ENCODE measurements at places on chromosomes 5 and 9. TPM values are rescaled to one million over a fixed set of nuclear protein-coding genes. Genes with fewer than 3 reads are reported as not detected.
A peak's percentile ranks its signal among the peaks of the same experiment; 100 is the strongest.

The SWI5 gene
- total RNA-seq, result 13.7 TPM

The LYRM7 gene
- 6.4 TPM for total RNA-seq

The POLE3 gene
- 22.3 TPM for total RNA-seq

The SMIM32 gene
- total RNA-seq, result not detected

The PCDHGA7 gene
- total RNA-seq, result 4.2 TPM

The SPINK5 gene
- 7.5 TPM for total RNA-seq

DNA sequence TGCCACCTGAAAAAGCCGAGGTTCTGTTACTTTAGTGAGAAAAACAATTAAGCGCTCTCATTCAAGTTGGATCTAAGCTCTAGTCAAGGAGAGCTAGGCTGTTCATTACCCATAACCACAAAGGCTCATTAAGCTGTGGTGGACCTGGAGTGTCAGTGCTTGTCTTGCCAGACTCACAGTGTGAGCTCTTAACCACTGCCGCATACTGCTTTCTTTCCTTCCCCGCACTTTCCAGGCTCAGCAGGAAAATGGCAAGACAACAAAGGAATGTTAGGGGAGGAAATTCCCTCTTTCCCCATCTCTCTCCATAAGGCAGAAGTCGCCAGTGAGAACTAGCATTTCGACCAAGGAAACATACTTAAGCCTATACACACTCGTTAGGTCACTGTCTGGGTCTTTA lies 467.3 kb downstream of the ENC1 start:
- H3K36me3 ChIP-seq, result peaks cover 9% of the 10 kb centered on the region
- H3K4me3 ChIP-seq, result no peak overlapping the region
- no peaks in the 10 kb centered on the region for H3K4me1 ChIP-seq
- no peak overlapping the region for H3K27ac ChIP-seq
- no peak for DNase-seq

GRCh38 chr9:82130331-82131042 lies 141.9 kb downstream of the SPATA31D1 start:
- no peaks in the 10 kb centered on the region for H3K4me1 ChIP-seq
- H3K27ac ChIP-seq, result no peak overlapping the region
- H3K4me3 ChIP-seq, result no peak overlapping the region
- DNase-seq, result no peak
- no peaks in the 10 kb centered on the region for H3K36me3 ChIP-seq

GRCh38 chr9:118640836-118641560 lies 728.2 kb downstream of the BRINP1 start:
- H3K4me1 ChIP-seq, result no peaks in the 10 kb centered on the region
- H3K4me3 ChIP-seq, result no peak overlapping the region
- H3K27me3 ChIP-seq, result no peaks in the 10 kb centered on the region
- H3K36me3 ChIP-seq, result peaks cover 3% of the 10 kb centered on the region

DNA sequence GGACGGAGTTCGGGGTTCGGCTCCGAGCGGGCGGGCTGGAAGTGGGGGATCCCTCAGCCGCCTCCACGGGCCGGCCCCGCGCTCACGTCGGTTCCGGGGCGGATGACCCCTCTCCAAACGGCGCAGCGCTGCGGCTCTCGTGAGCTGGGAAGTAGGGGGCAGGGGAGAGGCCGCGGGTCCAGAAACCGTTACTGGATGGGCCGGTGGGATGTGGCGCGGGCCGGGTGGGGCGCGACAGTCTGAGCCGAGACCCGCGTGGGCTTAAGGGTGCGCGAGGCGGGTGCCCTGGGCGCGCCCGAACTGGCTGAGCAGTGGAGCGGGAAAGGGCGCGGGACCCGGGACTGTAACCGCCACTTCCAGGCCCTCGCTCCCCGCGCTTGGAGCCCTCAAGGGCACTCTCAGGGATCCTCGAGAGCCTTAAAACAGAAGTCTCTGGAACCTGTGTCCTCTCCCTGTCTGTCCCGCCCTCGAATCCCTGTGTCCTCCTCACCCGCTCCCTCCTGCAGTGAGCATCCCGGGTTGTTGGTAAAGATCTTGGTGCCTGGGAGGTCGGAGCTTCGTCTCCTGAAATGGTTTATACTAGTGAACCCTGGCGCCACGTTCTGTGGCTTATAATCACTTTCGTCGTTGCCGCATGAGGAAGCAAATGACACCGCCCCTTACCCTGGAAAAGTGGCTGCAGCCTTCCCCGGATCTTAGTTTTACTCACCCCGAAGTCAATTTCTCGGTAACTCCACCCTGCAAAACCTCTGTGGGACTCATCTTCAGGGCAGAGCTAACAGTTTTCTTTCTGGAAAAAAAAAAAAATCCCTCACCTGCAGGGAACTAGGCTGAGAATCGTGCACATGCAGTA lies 571 bp upstream of the MARCHF11 start:
- H3K4me3 ChIP-seq, result peak overlapping the region; percentile 67
- H3K36me3 ChIP-seq, result no peaks in the 10 kb centered on the region
- no peak overlapping the region for H3K27ac ChIP-seq
- peak; percentile 39 for DNase-seq
- no peaks in the 10 kb centered on the region for H3K4me1 ChIP-seq

GRCh38 chr9:109806506-109807115 lies 26.6 kb downstream of the PALM2AKAP2 start:
- DNase-seq, result no peak
- no peaks in the 10 kb centered on the region for H3K36me3 ChIP-seq
- no peaks in the 10 kb centered on the region for H3K4me1 ChIP-seq
- no peak overlapping the region for H3K27ac ChIP-seq
- peaks cover 4% of the 10 kb centered on the region for H3K27me3 ChIP-seq
- no peak overlapping the region for H3K4me3 ChIP-seq

DNA sequence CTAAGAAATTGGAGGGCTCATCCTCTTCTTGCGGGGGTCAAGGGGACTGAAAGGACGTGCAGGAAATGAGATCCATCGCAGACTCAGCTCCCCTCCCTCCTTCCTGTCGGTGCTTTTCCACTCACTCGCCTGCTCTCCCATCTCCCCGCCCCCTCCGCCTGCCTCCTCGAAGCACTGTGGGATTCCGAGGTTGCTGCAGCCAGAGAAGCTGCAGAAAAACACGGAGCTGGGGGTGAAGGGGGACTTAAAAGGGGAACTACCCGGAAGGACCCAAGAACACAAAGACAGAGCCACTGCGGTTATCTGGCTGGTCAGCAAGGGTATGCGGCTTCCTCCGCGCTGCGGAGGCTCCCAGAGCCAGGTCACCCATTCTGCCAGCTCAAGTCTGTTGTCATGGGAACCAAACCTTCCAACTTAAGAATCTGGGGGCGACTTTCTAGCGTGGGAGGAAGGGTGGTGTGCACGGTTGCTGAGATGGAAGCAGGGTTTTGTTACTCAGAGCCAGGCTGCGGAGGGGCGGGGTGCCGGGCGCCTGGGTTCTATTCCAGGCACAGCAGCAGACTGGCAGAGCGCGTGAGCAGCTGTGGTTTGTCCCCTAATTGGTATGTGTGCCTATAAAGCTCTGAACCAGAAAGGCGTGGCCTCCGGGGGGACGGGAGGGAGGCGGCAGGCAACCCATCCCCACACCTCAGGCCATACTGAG lies 24.9 kb downstream of the PCDHGC5 start:
- H3K4me1 ChIP-seq, result peaks cover 57% of the 10 kb centered on the region
- peak overlapping the region; percentile 88 for H3K4me3 ChIP-seq
- peak overlapping the region; percentile 97 for H3K27ac ChIP-seq
- H3K36me3 ChIP-seq, result peaks cover 9% of the 10 kb centered on the region

DNA sequence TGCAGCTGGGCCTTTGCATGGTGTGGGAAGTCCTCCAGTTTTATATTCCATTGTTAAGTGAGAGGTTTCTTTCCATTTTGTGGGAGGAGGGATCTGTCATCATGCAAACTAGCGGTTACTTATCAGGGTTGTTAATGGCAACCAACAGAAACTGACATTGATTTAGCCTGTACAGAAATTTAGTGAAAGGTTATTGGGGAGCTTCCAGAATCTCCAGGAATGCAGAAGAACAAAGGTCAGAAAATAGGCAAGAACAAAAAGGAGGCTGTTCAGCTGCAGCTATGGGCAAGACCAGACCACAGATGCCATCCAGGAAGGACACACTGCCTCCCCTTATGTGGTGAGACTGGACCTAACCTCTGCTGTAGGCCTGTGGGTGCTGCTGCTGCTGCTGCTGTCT lies 395.8 kb downstream of the KDM4C start:
- no peak for DNase-seq
- H3K27me3 ChIP-seq, result peaks cover 4% of the 10 kb centered on the region
- peak overlapping the region; percentile 56 for H3K27ac ChIP-seq
- no peaks in the 10 kb centered on the region for H3K36me3 ChIP-seq

- no peak for DNase-seq
- H3K4me1 ChIP-seq, result peaks cover 36% of the 10 kb centered on the region
- H3K4me3 ChIP-seq, result no peak overlapping the region
These were observed 6.1 kb downstream of the GLIPR2 start for GRCh38 chr9:36142510-36143244.

GRCh38 chr5:8050616-8051175 lies 181.7 kb downstream of the MTRR start:
- no peak overlapping the region for H3K27ac ChIP-seq
- no peak for DNase-seq
- no peaks in the 10 kb centered on the region for H3K27me3 ChIP-seq
- peaks cover 6% of the 10 kb centered on the region for H3K4me1 ChIP-seq
- no peak overlapping the region for H3K4me3 ChIP-seq

All from glutamatergic neuron (in vitro differentiated cells).